Breast epithelium (tissue), 4 donors: ENCODE measurements at places on chromosomes 6 and 20. TPM values are rescaled to one million over a fixed set of nuclear protein-coding genes. Genes with fewer than 3 reads are reported as not detected.

SRSF3 gene
- total RNA-seq, result 163 TPM

AIF1 gene
- total RNA-seq, result 26.9 TPM

LRFN2 gene
- total RNA-seq, result not detected

C20orf144 gene
- 0.33 TPM for total RNA-seq

OGFRL1 gene
- 49.1 TPM for total RNA-seq

PACSIN1 gene
- 0.29 TPM for total RNA-seq

OR2H1 gene
- total RNA-seq, result not detected

WFDC9 gene
- not detected for total RNA-seq

TRIM40 gene
- total RNA-seq, result not detected

NEU1 gene
- 44.6 TPM for total RNA-seq

LMBRD1 gene
- 88.7 TPM for total RNA-seq

MEP1A gene
- not detected for total RNA-seq

SCP2D1 gene
- total RNA-seq, result not detected

TUBB2B gene
- 4.2 TPM for total RNA-seq

MRPS18A gene
- total RNA-seq, result 40.6 TPM

ABHD16B gene
- total RNA-seq, result not detected

SCRT2 gene
- not detected for total RNA-seq

CTAGE9 gene
- not detected for total RNA-seq

TINAG gene
- not detected for total RNA-seq

OOEP gene
- not detected for total RNA-seq

CYB5R4 gene
- total RNA-seq, result 7.8 TPM

HLA-DQB1 gene
- 7.2 TPM for total RNA-seq

UCKL1 gene
- 44.9 TPM for total RNA-seq

SLPI gene
- 248 TPM for total RNA-seq

MMP24 gene
- 2.5 TPM for total RNA-seq

ANKEF1 gene
- total RNA-seq, result 3.6 TPM

APOM gene
- total RNA-seq, result 1.3 TPM

GNRH2 gene
- not detected for total RNA-seq

LY6G6F gene
- total RNA-seq, result not detected

MYB gene
- total RNA-seq, result 37.0 TPM

SLC26A8 gene
- 0.29 TPM for total RNA-seq

COL9A1 gene
- not detected for total RNA-seq

SUMO4 gene
- 7.8 TPM for total RNA-seq

ZSWIM3 gene
- 4.9 TPM for total RNA-seq

MAFB gene
- total RNA-seq, result 43.9 TPM

BEND6 gene
- total RNA-seq, result 1.0 TPM

GSTA4 gene
- 25.9 TPM for total RNA-seq

RAET1G gene
- not detected for total RNA-seq

CAP2 gene
- 15.1 TPM for total RNA-seq

ECT2L gene
- total RNA-seq, result 0.15 TPM

ADAT2 gene
- total RNA-seq, result 8.5 TPM

GMNN gene
- total RNA-seq, result 27.2 TPM

BNIP5 gene
- under 0.01 TPM for total RNA-seq

RGL2 gene
- total RNA-seq, result 103 TPM

SMLR1 gene
- total RNA-seq, result not detected

SNAP25 gene
- total RNA-seq, result 1.6 TPM

GCNT2 gene
- 13.4 TPM for total RNA-seq

MICA gene
- total RNA-seq, result 28.1 TPM

EDN3 gene
- 12.1 TPM for total RNA-seq

PDE7B gene
- total RNA-seq, result 3.4 TPM

POU5F1 gene
- 0.98 TPM for total RNA-seq

GFRA4 gene
- total RNA-seq, result not detected

RPP21 gene
- 69.6 TPM for total RNA-seq

FLRT3 gene
- 6.2 TPM for total RNA-seq
